ENCODE measurements at places on chromosomes 12 and 14. TPM values are rescaled to one million over a fixed set of nuclear protein-coding genes. Genes with fewer than 3 reads are reported as not detected.

ATP5F1B gene
- total RNA-seq, result 1,539 TPM

DNA sequence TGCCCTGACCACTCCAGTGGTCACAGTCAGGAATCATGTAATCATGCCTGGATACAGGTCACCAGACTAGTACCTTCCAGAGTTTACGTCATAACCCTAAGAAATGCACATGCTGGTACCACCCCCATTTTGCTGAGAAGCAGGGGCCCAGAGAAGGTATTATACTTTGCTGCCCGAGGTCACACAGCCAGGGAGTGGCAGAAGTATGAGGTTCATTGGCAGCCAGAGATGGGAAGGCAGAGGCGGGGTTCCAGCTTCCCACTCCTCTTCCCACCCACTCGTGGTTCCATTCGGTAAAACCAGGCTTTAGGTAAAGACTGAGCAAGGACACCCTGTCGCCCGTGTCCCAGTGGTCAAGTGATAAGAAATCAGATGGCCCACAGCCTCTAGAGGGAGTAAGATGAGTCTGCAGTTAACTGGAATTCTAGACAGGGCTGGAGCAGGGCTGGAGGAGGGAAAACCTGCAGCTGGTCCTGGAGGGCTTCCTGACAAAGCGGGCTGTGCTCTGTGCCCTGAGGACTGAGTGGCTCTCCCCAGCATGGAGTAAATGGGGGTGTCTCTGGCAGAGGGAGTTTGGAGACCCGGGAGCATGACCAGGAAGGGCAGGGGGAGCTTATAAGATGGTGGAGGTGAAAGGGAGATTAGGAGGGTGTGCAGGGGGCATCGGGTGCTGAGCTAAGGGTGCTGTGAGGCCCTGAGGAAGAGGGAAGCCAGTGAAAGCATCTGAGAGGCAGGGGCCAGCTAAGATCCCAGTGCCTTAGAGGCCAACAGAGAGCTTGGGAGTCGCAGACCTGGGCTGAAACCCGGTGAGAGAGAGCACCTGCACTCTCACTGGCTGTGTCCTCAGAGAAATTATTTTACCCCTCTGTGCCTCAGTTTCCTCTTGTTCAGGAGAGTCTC, 5.7 kb downstream of the FAM222A start:
- DNase-seq, result no peak

JDP2 gene
- 30.5 TPM for total RNA-seq

DNA sequence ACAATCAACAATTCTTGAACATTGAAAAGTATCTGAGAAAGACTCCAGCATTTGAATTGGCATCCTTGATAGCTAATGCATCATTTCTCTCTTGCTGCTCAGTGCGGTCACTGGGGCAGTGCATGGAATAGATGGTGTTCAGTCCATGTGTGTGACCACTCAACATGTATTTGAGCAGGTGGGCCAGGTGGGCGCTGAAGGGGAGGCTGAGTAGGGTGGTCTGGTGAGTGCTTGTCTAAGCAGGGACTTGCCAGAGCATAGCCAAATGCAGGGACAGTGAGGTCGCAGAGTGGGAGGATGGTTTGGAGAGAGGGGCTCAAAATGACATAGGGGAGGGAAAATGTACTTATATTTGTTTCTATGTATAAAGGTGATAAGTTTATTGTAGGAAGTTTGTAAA, 409.0 kb downstream of the TMEM121 start:
- no peak for DNase-seq

DNA sequence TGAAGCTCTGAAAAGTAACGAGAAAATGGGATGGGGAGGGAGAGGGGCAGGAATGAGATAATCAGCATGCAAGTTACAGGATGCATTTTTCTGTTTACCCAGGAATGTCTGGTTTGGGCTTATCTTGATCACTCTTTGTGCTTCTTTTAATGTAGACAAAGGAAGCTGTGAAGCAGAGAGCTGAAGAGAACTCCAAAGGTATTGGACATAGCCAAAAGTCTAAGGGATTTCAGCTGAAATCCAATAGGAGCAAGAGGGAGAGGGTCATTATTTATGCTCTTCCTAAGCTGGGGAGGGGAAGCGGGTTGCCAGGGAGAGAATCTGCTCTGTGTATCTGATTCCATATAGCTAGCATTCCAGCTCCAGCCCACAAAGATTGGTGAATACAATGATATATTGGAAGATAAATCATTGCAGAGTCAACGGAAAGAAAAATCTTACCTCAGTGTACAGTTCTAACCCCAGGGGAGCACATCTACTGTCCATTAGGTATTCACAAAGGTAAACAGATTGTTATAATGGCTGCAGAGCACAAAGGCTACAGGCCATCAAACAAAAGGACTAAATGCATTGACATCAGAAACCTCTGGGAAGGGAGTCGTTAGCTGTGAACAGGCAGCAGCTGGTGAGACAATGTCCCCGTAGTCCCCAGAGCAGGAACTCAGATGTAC, 61.0 kb upstream of the PELI2 start:
- DNase-seq, result no peak

STYX gene
- total RNA-seq, result 12.5 TPM

DNA sequence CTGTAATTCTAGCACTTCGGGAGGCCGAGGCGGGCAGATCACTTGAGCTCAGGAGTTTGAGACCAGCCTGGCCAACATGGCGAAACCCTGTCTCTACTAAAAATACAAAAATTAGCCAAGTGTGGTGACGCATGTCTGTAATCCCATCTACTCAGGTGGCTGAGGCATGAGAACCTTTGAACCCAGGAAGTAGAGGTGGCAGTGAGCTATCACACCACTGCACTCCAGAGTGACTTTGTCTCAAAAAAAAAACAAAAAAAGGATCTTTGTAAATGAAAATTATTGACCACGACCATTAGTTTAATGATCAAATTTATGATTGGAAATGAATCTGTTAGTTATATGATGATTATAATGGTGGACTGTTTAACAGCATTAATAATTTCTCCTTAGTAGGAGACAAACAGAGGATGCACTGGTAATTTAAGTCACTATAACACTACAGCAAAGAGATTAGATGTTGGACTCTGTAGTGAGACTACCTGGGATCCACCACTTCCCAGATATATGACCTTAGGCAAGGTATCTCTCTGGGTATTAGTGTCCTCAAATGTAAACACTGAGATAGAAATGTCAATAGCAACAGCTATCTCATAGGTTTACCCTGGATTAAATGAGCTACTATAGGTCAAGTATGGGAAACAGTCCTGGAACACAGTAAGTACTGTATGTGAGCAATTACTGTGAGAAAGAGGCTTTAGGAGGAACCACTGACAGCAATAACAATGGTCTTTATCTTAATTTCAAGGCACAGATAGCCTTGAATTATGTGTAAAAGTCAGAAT, 214.7 kb downstream of the NOVA1 start:
- DNase-seq, result no peak

CMKLR1 gene
- total RNA-seq, result 11.3 TPM

GRCh38 chr12:14576896-14577295, 9.2 kb upstream of the PLBD1 start:
- DNase-seq, result no peak

Data from left cardiac atrium (tissue), 4 donors.